ENCODE measurements at places on chromosomes 2 and 18.

DNA sequence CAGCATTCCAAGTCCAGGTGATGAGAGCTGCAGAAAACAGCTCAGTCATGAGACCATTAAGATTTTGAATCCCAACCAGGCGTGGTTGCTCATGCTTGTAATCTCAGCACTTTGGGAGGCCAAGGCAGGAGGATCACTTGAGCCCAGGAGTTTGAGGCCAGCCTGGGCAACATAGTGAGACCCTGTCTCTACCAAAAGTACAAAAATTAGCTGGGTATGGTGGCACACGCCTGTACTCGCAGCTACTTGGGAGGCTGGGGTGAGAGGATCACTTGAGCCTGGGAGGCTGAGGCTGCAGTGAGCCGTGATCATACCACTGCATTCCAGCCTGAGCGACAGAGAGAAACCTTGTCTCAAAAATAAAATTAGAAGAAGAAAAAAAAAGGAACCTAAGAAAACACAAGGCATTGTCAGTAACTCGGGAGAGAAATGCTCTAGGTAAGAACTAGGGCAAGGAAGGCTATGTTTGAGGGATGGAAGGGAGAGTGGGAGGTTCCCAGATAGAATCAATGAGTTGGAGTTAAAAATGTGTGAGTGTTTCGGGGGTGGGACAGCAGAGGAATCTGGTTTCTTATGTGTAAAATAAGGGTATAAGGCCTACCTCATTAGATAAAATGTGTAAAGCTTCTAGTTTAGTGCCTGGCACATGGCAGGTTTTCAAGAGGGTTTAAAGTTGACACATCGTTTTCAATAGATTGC is 23.3 kb upstream of the MTA3 start:
- no peak for DNase-seq

GRCh38 chr2:121408641-121409040 is 122.0 kb upstream of the RNU4ATAC start:
- no peak for DNase-seq

- no peak for DNase-seq
Observed at GRCh38 chr2:172442072-172442895, 14.9 kb downstream of the ITGA6 start.

GRCh38 chr2:72095364-72095763 is 52.3 kb downstream of the CYP26B1 start:
- no peak for DNase-seq

DNA sequence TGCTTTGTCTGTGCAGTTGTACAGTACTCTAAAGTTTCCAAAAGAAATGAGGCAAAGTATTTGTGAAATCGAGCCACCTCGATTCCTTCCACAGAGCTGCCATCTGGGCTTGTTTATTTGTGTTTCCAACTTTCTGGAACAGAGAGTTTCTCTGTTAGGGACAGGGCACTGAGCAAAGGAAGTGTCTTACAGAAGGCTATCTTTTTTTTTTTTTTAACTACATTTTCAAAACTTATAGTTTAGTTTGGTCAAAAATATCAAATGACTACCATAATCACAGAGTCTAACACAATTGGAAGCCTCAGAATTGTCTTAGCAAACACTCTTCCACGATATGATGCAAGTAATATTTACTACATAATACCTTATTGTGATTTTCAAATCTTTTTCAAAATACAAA is 796 bp downstream of the RFTN2 start:
- no peak for DNase-seq

DNA sequence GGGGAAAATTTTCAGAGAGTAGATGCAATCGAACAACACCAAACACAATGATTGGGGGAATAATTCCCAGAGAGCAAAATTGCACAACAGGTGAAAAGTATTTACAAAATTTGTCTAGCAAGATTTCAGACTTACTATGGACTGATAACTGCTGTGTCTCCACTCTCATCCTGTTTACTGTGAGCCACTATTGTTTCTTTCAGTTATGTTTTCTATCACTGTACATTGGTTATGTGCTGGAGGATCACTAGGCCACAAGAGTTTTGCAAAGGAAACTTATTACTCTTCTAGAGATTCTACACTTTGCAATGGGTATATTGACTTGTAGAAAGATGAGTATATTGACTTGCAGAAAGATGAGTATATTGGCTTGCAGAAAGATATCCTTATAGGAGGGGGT is 934.1 kb upstream of the CRIM1 start:
- no peak for DNase-seq

Measured in type B pancreatic cell (in vitro differentiated cells).